ENCODE measurements at places on chromosomes 12 and 14.

DNA sequence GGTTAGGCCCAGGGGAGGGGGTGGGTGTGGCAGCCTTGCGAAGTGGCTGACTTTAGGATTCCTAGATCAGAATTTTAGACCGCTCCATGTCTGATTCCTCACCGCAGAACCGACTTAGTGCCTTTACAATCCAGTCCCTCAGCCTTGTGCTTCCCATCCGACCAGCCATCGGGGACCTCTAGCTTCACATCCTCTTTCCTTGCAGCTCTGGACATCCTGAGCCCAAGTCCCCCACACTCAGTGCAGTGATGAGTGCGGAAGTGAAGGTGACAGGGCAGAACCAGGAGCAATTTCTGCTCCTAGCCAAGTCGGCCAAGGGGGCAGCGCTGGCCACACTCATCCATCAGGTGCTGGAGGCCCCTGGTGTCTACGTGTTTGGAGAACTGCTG is 557 bp downstream of the COPS7A start:
- DNase-seq: peak; percentile 69

- DNase-seq: peak; percentile 60
These were observed 8.0 kb downstream of the GLIPR1 start for GRCh38 chr12:75488553-75488952.

DNA sequence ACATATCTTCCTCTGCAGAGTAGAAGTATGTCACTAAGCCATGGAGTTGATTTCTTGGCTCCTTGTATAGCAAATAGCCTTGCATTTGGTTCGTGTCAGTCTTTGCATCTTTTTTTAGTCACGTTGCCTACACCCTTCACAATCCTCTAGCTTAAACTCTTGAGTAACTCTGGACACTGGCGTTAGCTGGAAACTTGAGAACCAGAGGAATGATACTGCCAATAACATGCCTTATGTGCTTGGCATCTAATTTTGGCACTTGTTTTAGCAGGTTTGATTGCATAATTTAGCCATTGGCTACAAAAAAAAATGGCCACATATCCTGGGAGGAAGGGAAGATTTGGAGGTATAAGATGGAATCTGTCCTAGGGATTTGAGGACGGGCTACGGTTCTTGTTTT is 136.2 kb downstream of the ETV6 start:
- no peak for DNase-seq

- DNase-seq: no peak
These were observed 7.4 kb downstream of the ELK3 start for GRCh38 chr12:96201272-96202227.

DNA sequence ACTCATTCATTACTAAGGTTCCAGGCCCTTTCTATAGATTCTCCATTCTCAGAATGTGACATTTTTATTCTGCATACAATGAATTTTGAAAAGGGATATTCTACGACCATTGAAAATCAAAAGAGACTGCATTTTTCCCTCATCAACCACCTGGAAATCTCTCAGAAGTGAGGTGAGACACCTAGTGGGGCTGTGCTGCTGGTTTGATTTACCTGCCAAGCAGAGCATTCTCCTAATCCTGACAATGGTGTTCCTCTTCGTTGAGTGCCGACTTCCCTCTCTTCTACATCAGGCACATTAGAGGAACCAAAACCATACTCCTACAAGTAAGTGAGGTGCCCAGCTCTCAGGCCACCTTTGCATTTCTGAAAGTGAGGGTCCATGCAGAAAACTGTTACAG is 14.9 kb downstream of the CKB start:
- DNase-seq: no peak

- DNase-seq: no peak
These were observed 58.7 kb downstream of the ST8SIA1 start for GRCh38 chr12:22275843-22276242.

DNA sequence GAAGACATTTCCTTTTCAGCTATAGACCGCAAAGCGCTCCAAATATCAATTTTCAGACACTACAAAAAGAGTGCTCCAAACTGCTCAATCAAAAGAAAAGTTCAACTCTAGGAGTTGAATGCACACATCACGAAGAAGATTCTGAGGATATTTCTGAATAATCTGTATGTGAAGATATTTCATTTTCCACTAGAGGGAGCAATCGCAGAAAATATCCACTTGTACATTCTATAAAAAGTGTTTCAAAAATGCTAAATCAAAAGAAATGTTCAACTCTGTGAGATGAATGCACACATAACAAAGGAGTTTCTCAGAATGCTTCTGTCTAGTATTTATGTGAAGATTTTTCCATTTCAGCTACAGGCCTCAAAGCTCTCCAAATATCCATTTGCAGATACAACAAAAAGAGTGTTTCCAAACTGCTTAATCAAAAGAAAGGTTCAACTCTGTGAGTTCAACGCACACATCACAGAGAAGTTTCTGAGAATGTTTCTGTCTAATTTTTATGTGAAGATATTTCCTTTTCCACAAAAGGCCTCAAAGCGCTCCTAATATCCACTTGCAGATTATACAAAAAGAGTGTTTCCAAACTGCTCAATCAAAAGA is 643.8 kb upstream of the ALG10B start:
- DNase-seq: no peak

GRCh38 chr12:52280319-52280795 is 5.9 kb downstream of the KRT86 start:
- DNase-seq: peak; percentile 92

- peak; percentile 61 for DNase-seq
These were observed 6.2 kb downstream of the DTX1 start for GRCh38 chr12:113062502-113063395.

- peak; percentile 49 for DNase-seq
These were observed 214.3 kb upstream of the PDE3A start for GRCh38 chr12:20154052-20154451.

GRCh38 chr14:81686512-81686911 is 152.9 kb upstream of the SEL1L start:
- DNase-seq: no peak

- DNase-seq: no peak
These were observed 184.9 kb downstream of the NRXN3 start for GRCh38 chr14:78355109-78355508.

GRCh38 chr12:116968986-116969385 is 58.2 kb downstream of the FBXW8 start:
- no peak for DNase-seq

DNA sequence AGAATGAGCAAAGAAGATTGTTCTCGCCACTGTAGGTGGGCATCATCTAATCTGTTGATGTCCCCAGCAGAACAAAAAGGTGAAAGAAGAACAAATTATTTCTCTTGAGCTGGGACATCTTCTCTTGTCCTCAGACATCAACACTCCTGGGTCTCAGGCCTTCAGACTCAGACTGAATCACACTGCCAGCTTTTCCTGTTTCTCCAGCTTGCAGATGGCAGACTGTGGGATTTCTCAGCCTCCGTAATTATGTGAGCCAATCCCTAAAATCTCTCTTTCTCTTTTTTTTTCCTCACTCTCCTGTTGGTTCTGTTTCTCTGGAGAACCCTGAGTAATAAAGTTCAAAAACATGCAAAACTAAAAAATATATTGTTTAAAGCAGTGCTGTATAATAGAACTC is 3.7 kb upstream of the TMPRSS12 start:
- no peak for DNase-seq

DNA sequence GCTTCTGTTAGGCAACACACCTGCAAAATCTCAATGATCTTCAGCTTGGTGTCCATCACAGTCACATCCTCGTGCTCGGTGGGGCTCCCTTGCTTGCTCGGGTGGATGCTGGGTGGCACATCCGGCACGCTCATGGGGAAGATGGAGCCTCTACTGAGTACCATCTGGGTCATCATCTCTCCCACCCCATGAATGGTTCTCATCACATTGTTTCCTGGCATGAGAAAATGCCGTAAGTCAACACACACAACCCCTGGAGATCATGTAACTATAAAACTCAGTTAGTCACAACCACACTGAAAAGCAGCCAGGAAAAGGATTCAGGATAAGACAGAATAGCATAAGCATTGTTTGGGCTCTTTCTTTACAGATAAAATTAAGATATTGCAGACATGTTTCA is 201.1 kb downstream of the ITPR2 start:
- no peak for DNase-seq

DNA sequence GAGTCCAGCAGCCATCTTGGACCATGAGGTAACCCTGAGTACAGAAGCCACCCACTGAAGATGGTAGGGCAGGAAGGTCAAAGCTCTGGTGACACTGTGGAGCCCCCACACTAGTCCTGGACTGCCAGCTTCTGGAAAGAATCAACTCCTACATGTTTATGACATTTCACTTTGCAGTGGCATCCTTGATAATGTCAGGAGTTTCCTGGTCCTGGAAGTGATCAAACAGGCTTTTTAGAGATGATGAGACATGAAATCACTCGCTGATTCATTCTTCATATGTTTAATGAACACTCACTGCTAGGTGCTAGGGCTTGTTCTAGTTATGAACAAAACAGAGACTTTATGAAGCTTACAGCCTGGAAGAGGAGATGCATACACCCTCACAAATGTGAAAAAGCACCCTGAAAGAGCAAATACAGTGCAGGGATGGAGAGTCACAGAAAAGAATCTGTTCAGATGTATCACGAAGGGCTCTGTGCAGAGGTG is 15.8 kb upstream of the HNF1A start:
- peak; percentile 46 for DNase-seq

DNA sequence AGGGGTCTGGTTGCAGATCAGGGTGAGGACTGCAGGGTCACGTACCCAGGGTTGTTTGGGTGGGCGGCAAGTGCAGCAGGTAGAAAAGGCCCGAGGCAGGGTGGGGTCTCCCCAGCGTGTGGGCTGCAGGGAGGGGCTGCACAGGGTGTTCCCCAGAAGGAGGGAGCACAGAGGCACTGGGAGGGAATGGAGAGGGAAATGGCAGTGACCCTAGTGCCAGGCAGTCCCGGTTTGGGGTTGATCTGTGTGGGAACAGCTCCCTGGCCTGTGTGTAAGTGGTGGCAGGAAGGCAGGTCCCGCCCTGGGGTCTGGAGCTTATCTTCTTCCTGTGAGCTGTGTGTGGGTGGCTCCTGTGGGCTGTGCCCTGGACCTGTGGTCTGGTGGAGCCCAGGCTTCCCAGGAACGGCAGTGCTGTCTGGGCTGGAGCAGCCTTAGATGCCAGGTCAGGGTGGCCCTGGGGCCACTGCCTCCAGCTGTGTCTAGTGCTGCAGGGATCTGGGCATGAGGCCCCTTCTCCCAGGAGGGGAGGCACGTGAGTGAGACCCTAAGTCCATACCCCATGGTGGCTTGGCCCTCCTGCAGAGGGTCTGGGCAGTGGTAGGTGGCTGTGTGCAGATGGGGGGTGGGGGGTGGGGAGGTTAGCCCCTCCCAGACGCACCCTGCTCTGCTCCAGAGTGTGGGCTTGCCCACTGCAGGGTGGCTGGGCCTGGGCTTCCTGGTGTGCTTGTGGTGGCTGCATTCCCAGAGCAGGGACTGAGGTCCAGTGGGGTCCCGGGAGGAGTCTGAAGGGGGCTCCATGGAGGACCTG is 363.5 kb downstream of the TMEM121 start:
- no peak for DNase-seq

DNA sequence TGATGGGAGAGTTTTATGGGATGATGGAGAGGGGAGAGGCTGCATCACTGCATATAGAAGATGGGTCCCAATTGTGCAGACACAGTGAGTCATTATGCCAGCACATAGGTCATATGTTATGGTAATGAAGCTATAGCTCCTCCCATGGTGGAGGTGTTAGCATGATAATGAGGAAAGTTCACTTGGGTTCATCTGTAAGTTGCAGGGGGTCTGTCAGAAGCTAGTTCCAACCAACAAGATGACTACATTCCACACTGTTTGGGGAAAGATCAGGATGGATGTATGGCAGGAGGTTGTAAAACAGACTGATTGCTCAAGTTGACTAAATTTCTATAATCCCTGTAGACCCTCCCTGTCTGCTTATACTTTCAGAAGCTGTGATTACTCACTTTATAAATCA is 561.3 kb downstream of the C12orf50 start:
- no peak for DNase-seq

DNA sequence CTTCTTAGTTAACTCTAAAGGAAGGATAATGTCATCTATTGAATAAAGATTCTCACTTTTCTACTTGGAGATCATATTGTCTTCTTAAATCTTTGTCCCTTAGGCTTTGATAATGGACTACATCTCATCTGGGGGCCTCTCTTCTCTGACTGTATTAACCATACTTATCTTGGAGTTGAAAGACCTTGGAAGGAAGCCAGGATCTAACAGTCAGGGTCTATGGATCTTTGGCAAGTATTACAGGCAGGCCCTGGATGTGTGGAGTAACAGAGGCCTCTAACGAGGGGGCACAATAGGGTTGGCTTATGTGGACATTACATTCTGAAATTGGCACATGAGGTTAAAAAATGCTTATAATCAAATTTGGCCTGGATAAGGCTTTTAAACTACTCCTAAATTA is 513.8 kb downstream of the NRXN3 start:
- DNase-seq: no peak

DNA sequence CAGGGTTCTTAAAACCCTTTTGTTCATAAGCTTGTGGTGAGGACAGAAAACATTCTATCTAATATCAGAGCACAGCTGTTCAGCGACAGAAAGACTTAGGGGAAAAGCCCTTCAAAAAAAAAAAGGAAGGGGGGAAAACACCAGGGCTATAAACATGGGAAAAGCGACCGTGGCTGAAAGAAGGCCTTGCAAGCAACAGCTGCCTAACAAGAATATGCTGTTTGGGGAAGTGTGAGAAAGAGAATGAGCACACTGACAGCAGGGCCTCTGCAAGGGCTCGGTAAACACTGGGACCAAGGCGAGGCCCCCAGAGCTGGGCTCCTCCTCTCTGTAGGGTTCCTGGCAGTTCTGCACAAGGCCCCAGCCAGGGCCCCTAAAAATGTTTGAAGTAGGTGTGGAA is 27.4 kb upstream of the CCND2 start:
- peak; percentile 59 for DNase-seq

DNA sequence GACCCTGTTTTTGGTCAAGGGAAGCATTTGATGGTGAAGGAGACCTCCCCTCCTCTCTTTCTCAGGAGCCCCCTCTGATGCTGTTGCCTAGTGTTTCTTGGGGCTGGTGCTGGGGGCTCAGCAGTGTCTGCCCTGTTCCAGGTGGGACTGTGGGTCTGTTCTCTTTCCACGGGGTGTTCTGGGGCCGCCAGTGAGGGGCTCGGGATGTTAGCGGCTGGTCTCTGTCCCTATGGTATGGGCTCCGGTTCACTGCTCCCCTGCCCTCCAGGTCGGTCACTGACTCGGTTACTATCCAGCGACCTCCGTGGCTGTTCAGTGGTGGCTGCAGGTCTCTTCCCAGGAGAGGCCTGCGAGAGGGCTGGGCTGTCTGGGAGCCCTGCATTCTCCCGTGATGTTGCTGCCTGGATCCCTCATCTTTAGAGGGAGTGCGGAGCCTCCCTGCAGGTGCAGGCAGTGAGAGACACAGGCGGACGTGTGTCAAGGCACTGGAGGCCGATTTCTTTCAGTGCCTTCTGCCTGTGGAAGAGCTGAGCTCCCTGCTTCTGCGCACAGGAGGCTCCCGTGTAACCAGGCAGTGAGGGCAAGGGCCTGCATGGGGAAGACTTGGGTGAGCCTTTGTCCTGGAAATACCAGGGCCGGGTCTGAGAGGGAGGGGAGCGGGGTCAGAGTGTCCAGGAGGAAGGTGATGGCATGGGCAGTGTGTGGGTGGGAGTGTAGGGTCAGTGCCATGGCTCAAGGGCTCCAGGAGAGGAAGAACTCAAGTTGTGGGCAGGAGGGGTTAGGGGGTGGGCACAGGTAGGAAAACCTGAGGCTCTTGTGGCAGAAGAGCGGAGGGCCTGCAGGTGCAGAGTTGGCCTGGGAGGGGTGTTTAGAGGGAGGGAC is 362.6 kb downstream of the TMEM121 start:
- DNase-seq: no peak

GRCh38 chr12:23504641-23505399 is 444.6 kb downstream of the SOX5 start:
- DNase-seq: no peak

- peak; percentile 88 for DNase-seq
These were observed 51.3 kb downstream of the CPSF6 start for GRCh38 chr12:69290545-69291277.
